ENCODE measurements at places on chromosomes 7 and 10.

- no peak for DNase-seq
Observed at GRCh38 chr10:24983946-24984345, 31.5 kb upstream of the PRTFDC1 start.

DNA sequence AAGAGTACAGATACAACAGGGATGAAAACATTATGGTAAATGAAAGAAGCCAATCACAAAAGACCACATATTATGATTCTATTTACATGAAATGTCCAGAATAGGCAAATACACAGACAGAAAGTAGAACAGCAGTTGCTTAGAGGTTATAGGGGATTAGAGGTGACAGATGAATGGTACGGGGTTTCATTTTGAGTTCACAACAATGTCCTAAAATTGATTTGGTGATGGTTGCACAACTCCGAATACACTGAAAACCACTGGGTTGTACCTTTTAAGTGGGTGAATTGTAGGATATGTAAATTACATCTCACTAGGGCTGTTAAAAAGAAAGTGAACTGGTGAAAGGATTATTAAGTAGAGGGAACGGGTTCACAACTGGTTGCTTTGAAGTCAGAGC is 76.3 kb upstream of the MRLN start:
- no peak for DNase-seq

GRCh38 chr7:158728911-158729645 is 24.5 kb upstream of the NCAPG2 start:
- no peak for DNase-seq

GRCh38 chr7:64914557-64914956 is 11.5 kb downstream of the ZNF273 start:
- DNase-seq = no peak

DNA sequence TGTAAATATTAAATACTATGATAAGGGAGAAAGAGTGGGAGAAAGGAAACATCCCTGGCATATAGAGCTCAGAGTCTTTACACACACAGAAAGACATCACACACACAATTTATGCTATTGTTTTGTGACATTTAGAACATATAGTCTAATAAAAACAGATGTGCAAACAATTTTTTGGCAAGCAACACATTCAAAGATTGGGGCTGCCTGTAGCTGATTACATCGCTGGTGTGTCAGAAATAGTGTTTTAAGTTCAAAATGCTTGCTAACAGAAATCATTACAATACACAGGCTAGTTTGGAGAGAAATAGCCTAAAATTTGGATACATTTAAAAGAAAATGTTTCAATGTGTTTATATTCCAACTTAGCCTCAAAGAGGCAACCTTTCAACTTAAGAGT is 256.7 kb upstream of the NPVF start:
- no peak for DNase-seq

All from ureter (tissue), 1 donor.